ENCODE measurements at places on chromosomes 2 and 18.

DNA sequence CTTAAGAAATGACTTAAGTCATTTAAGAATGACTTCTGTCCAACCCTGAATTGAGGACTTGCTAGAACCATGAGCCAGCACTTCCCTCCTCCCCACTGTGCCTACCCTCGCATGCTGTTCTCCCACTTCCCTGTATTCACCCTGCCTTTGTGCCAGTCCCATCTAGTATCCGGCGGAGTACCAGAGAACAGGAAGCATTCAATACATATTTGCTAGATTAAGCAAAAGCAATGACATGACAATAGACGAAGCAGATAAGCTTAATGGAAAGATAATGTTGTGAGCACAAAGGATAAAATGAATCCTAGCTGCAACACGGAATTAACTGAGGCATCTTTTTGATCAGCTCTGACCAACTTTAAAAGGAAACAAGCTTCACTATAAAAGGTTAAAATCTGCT, 328.5 kb downstream of the TDRD15 start:
- no peak for DNase-seq

DNA sequence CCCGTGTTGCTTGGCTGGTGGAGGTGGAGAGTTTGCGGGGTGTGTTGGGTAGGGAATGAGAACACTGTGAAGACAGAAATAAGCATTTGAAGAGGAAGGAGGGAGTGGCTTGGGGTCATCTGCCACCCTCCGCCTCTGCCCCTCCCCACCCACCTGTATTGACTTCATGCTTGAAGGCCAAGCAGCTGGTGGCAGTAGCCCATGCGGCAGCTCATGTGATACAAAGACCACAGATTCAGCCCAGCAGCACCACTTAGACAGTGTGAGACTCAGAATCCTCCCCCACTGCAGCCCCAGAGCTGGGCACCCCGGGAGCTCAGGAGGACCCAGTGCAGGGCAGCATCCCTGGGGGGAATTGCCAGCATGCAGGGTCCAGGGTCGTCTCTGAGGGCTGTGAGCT, 15.4 kb downstream of the NPPC start:
- DNase-seq: no peak

DNA sequence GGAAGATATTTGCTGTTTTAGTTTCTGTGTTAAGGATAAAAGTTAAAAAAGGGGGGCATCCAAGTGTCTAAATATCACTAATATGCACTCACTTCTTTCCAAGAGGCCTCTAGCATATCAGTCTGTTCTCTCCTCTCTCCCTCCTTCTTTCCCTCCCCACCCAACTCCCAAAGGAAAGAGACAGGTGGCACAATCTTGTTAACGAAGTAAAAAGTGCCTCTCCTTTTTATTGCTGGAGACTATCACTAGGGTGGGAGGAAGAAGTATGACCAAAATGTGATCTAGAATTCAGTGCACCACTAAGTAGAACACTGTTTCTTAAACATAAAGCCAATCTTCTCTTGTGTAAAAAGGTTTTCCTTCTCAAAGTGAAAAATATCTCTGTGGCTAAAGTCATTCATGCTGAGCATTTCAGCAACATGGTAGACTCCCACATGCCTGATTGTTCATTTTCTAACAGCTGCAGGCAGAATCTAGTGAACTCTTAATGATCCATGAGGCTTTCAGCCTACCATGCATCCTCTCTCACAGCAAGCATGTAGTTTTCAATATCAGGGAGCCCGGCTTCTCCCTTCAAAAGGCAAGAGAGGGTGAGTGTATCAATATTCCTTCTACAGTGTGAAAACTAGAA, 39.5 kb downstream of the RNU4ATAC start:
- no peak for DNase-seq

DNA sequence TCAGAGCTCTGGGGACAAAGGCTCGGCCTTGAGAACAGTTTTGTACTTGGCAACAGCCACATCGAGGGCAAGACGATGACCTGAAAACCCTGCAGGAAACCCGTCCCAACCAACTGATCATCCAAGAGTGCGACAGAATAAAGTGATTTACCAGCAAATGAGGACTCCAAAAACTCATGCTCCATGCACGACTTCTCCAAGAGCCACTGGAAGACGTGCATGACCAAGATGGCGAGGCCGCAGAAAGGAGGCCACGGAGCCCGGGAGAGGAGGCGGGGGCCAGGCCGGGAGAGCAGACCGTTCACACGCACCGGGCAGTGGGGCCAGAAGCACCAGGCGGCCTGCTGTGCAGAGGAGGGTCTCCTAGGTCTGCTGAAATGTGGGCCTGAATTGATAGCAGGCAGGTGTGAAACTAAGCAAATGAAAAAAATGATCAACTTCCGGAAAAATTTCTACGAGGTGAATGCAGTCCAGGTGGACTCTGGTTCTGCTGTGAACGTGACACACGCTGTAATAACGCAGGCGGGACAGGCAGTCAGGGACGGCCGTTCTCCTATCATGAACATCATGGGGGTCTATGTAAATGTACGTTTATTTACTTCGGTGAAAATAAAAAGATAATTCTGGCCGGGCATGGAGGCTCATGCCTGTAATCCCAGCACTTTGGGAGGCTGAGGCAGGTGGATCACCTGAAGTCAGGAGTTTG, 252.2 kb downstream of the HDAC4 start:
- no peak for DNase-seq

DNA sequence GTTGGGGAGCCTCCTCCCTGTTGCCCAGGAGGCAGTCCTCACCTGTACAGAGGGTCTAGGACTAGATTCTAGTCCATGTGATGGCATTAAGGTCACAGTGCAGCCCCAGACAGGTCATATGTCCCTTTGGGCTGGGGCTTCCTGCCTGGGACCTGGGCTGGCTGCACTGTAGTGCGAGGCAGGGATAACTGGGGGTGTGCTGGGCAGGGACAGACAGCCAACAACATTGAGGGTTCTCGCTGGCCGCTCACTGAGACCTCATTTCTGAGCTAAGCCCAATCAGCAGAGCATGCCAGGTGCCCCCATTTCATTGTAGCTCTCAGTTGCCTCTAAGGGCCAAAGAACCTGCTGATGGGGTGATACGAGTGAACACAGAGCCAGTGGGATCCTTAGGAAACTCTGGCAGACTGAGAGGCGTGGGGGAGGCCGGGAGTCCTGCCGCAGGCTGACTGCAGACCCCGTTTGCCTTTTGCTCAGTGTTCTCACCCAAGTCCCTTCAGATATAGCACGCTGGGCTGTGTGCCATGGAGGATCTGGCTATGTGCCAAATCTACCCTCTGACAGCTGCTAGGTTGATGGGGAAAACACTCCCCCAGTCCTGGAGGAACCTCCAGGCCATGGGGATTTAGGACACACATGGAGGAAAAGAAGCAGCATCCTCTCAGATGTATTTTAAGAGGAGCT, 51.9 kb downstream of the DYSF start:
- DNase-seq: no peak

GRCh38 chr2:156379071-156379470, 46.5 kb upstream of the NR4A2 start:
- DNase-seq: no peak

DNA sequence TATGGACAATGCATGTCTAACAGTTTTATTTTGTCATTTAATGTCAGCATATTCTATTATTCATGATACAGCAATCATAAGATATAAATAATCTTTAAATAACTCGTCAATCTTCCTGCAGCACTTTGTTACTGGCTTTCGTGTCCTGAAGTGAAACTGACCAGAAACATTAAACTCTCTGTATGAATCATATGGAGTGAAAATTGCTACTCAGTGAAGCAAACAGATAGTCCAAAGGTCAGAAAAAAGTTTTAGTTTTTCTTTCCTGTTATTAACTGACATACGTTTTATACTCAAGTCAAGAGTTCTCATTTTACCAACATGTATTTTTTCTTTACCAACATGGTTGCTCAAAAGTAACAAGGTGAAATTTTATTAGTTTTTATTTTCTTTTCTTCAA, 106.8 kb upstream of the GALNT5 start:
- DNase-seq: no peak

GRCh38 chr2:96795076-96795475, 21.0 kb upstream of the CNNM3 start:
- DNase-seq: no peak

- no peak for DNase-seq
These were observed 61.8 kb upstream of the YWHAQ start for GRCh38 chr2:9692456-9693195.

DNA sequence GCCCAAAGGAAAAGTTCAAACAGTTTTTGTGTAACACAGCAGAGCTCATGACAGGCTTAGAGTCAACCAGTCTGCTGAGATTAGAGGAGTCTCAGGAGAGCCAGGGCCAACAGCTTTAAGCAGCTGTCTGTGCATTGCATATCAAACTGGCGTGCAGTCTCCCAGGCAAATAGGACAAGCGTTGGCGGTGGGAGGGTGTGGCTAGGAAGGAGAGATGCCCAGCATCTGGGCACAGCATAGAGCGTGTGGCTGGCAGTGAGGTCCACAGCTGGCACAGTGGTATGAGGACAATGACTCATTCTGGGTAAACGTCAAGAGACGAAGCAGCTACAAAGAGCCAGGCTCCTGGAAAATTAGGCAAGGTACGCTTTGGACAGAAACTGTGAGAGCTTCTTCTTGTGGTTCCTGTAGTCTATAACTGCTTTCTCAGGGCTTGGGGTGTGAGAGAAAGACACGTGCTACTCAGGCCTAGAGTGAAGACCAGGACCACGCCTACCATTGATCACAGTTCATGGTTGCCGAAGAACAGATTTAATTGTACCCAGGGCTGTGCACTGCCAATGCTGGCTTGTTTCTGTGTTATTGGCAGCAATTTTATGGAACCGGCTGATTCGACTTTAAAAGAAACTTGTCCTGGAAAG, 14.8 kb downstream of the ZAP70 start:
- DNase-seq: no peak

GRCh38 chr2:7626139-7626537, 708.9 kb downstream of the RNF144A start:
- DNase-seq: no peak

DNA sequence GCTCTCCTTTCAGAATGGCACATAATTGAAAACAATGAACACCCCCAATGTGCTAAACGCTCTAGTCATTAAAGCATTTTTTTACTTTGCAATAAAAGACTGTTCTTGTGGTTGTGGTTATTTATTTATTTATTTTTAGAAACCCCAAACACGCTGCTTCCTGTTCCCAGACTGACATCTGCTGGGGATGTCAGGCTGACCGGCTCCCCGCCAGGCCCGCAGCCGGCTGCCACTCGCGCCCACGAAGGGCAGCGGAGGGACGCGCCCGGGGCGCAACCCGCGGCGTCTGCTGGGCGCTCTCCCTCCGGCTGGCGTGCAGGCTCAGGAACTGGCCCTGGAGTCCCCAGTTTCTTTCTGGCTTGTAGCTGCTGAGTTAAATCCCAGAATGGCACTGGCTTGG, 83.1 kb upstream of the SP3 start:
- no peak for DNase-seq

- DNase-seq: no peak
These were observed 543 bp upstream of the MARCHF4 start for GRCh38 chr2:216372761-216373291.

DNA sequence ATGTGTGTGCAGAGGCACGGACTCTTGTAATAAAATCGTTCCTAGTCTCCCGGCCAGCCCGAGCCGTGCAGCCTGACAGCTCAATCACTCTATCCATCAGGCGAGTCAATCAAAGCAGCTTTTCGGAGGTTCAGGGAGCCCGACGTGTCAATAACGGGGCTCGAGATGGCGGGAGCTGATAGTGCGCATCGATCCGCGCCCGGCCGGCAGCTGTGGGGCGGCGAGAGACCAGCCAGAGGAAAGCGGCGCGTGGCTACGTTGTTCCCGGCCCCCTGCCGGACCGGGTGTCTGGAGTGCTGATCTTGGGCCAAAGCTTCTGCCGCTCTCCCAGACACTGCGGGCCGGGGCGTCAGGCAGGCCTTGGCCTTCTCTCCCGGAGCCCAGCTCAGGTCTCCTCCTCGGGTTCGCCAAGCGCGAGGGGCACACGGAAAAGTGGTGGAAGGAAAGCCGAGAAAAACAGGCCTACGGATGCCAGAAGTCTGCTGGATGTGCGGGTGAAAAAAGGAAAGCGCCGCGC, 2.4 kb downstream of the EN1 start:
- DNase-seq: no peak

DNA sequence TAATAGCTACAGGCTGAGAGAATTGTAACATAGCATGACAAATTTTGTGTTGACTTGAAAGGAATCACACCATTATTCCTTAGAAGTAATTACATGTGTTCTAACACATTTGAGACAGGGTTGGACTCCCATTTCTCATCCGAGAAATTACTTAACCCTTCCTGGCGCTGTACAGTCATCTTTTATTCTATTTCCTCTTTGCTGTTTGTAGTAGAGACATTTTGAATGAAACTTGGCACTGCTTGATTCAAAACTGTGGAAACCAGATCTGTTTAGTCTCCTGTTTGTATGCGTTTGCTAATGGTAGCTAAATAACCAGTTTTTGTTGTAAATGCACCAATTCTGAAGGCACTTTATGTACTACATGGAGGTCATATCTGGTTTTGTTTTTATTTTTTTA, 231.9 kb downstream of the ALPK2 start:
- DNase-seq: no peak

DNA sequence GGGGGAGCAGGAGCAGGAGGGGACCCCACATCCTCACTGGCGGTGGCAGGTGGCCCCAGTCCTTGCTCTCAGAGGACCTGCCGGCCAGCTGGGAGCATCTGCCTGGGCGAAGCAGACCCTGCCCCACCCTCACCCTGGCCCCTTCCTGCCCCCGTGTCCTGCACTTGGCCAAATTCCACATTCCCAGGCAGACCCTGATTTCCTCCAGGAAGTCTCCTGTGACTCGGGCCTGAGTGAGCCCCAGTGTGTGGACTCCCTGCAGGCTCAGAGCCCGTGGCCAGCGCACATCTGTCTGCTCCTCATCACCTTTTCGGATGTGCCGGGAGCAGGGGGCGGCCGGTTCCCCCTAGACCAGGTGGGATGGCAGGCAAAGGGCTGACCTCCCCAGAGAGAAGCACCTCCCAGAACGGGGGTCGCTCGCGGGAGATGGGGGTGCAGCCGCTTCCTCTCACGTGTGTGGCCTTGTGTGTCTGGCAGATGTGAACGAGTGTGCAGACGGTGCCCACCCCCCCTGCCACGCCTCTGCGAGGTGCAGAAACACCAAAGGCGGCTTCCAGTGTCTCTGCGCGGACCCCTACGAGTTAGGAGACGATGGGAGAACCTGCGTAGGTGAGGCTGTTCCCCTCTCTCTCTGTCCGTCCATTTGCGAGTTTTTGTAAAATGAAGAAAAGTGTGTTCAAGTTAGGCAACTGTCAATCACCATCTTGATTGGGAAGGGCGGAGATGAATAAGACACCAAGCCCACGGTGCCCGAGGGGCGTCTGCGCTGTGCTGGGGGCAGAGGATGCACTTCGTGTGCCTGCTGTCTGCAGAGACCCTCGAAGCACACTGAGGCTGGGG, 90.4 kb downstream of the TPO start:
- no peak for DNase-seq

GRCh38 chr2:32572737-32573136, 55.1 kb upstream of the TTC27 start:
- DNase-seq: no peak

- no peak for DNase-seq
These were observed 95.8 kb upstream of the SETBP1 start for GRCh38 chr18:44584900-44585299.

GRCh38 chr18:54043484-54044251, 180.8 kb downstream of the MBD2 start:
- DNase-seq: no peak

GRCh38 chr2:232901736-232902578, 31.9 kb downstream of the SNORC start:
- DNase-seq: no peak

- DNase-seq: no peak
These were observed 67.3 kb downstream of the PARD6G start for GRCh38 chr18:80179857-80180558.

GRCh38 chr18:44437603-44438002, 243.1 kb upstream of the SETBP1 start:
- no peak for DNase-seq

Data from activated CD4-positive, alpha-beta T cell treated with anti-CD3 and anti-CD28 coated beads, Interleukin-2, amount 50 U/mL, for 24 hours (primary cell).